ENCODE measurements at places on chromosomes 7 and 10.

GRCh38 chr10:107341281-107341680 lies 176.8 kb upstream of the SORCS1 start:
- no peak for DNase-seq

GRCh38 chr7:28530175-28530802 lies 118.0 kb downstream of the CREB5 start:
- DNase-seq: no peak

GRCh38 chr7:114922652-114923402 lies 933 bp downstream of the MDFIC start:
- peak; percentile 34 for DNase-seq

GRCh38 chr10:132158122-132158741 lies 28.5 kb upstream of the DPYSL4 start:
- no peak for DNase-seq

DNA sequence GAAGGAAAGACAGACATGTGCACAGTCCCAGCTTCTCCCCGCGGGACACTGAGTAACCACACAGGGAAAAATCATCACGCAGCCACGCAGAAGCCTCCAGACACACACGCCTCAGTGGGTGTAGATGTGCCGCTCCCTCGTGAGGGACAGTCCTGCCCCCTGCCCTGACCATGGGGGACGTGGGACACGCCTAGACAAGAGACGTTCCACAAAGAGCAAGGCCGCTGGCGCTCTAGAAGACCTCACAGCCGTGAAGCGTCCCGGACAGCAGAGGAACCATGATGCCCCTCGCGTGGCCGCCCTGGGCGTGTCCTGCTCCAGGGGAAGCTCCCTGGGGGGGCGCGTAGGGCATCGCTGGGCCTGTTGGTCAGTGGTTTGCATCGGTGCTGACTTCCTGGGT lies 210.8 kb downstream of the DNAJB6 start:
- no peak for DNase-seq

GRCh38 chr10:124629415-124629814 lies 114.8 kb downstream of the FAM53B start:
- no peak for DNase-seq

- no peak for DNase-seq
Measured at GRCh38 chr7:120460949-120461348, 188.0 kb downstream of the KCND2 start.

- DNase-seq: no peak
Measured at GRCh38 chr7:16847381-16847860, 34.4 kb downstream of the AGR3 start.

GRCh38 chr7:151276666-151277590 lies 28.4 kb upstream of the SMARCD3 start:
- DNase-seq: no peak

- DNase-seq: peak; percentile 50
Measured at GRCh38 chr7:157339777-157340677, 3.2 kb downstream of the DNAJB6 start.

DNA sequence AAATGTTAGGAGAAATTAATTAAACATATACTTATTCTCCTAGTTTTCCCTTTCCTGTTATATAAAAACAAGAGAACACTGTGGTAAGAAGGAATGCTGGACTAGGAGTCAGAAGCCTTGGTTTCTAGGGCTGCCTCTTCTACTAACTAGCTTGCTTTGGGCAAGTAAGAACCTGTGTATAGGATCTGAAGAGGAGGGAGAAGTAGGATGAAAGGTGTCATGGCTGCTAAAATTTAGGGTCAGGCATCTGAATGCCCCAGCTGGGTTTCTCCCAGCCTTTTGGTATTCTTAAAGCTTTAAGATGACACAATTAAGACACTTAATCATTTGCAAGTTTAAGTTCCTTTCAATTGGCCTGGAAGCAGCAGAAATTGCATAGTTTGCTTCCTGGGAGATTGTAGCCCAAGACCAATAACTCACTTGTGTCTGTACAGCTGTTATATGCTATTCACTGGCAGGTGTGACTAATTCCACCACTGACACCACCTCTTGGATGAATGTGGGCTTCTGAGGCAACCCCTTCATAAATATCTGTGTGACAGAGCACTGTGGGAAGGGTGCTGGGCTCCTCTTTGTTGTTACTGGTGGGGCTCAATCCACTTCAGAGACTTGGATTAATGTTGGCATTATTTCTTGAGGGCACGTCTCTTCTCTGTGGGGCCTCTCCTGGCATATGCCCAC lies 137.2 kb downstream of the LRMDA start:
- no peak for DNase-seq

DNA sequence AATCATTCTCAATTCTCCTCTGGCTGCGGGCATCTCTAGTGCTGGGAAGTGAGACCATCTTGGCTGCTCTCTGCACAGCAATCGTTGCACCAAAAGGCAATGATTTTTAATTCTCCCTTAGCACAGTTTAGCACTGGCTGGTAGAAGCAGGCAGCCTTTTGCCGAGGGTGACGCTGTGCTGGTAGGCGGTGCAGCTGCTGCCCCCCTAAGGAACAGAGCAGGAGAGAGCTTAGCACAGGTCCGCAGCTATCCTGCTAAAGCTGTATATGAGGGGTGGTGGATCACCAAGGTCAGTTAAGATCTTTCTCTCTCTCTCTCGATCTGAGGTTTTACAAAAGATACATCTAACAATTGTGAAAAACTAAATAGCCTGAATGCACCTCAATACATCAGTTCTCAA lies 390.1 kb downstream of the GATA3 start:
- DNase-seq: peak; percentile 65

GRCh38 chr10:84097787-84098353 lies 41.4 kb upstream of the GHITM start:
- DNase-seq: no peak

- DNase-seq: no peak
Measured at GRCh38 chr10:3676564-3676963, 108.4 kb downstream of the KLF6 start.

- DNase-seq: no peak
Measured at GRCh38 chr10:125159932-125160855, at the start of gene CTBP2. TSS of gene CTBP2 (minus strand) at chr10:125160563.

DNA sequence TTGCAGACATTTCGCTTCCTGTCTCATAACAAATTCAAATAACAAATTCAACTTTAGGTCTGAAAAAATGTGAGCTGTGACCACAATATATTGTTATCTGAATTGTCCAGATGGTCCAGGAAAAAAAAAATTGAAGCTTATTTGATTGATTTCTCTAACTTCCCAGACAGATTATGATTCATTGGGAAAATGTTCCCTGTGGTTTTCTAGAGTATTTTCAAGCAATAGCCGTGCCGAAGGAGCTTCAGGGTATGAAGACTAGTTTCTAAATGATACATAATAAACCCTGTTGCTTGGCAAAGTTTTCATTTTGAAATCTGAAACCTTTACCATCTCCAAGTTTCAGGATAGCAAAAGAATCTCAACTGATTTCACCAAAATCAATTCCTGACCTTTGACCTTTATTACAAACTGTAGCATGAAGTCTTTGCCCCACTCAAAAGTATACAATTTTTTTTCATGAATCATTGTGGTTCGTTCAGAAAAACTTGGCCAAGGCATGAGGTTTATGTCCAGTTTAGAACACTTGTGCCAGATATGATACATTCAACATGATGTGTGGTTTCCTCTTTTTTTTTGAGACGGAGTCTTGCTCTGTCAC lies 109.9 kb downstream of the JCAD start:
- DNase-seq: no peak

- DNase-seq: no peak
Measured at GRCh38 chr7:92133133-92133736, 1.0 kb downstream of the CYP51A1 start.

DNA sequence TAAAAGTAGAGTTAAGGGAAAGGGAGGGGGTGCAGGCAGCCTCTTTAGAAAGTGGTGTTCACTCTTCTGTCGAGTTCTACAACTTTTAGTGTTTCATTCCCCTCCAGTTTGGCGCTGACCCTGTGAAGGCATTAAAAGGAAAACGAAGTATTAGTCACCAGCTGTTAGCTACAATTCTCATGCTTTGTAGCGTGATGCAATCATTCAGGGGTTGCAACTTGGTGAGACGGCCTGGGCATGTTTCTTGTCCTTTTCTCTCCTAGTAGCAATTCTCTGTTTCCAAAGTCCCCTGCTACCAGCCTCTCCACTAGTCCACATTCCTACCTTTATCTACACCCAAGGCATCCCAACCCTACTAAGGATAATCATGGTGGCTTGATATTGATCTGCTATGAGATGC lies 33.7 kb upstream of the DGKI start:
- no peak for DNase-seq

- no peak for DNase-seq
Measured at GRCh38 chr10:24603333-24603732, 120.4 kb downstream of the ARHGAP21 start.

Measured in thymus (tissue), 14 donors.